ENCODE measurements at places on chromosomes 4 and X.
A peak's percentile ranks its signal among the peaks of the same experiment; 100 is the strongest.

- no peak for DNase-seq
These were observed 105.8 kb downstream of the CHIC1 start for GRCh38 chrX:73668779-73669178.

- no peak for DNase-seq
These were observed 188.8 kb downstream of the GPAT3 start for GRCh38 chr4:83724485-83725335.

- DNase-seq: no peak
These were observed 51.7 kb upstream of the PDLIM3 start for GRCh38 chr4:185587030-185587426.

GRCh38 chr4:25252230-25253070, 18.6 kb downstream of the PI4K2B start:
- no peak for DNase-seq

DNA sequence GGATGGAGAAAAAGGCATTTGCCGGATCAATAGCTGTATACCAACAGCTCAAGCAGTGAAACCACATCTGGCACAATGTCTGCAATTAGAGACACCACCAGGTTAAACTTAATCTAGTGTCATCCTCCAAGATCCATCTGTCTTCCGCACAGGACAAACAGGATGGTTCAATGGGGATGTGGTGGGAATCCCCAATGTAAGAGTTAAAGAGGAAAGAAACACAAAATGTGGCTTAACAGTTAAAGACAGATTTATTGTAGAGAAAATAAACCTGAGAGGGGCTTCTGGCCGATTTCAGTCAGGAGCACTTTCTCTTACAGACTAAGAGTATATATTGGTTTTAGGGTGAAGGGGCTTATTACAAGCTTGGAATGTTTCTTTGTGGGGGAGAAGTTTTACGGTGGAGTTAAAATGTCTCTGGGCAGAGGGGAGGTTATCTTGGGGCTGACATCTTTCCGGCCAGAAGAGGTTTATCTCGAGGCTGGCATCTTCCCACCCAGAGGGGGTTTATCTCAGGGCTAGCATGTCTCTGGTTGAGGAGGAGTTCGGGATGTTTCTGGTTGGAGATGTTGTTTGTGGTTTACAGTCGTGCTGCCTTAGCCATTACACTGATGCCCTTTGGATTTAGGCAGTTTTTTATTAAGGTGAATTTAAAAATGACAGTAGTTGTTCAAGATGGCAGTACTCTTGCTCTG, 61.7 kb downstream of the KANTR start:
- no peak for DNase-seq

- DNase-seq: no peak
These were observed 46.7 kb upstream of the PUDP start for GRCh38 chrX:7194606-7195005.

GRCh38 chr4:65599340-65599739, 70.9 kb downstream of the EPHA5 start:
- DNase-seq: no peak

DNA sequence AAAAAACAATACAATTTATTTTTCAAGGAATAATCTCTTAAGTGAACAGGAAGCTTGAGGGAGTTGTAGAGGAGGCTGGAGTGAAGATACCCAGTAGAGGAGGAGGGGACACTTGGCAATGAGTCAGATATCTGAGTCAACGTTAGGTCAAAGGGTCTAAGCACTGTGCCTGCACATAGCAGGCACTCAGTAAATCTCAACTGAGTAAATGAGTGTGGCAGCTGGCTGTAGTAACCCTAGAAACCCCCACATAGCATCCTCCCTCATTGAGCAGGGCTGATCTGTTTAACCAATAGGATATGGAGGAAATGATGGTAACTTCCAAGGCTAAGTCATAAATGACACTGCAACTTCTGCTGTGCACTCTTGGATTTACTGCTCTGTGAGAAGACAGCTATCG, 186.0 kb upstream of the FAM241A start:
- peak; percentile 42 for DNase-seq

GRCh38 chrX:44971674-44972073, 98.7 kb downstream of the KDM6A start:
- DNase-seq: no peak

DNA sequence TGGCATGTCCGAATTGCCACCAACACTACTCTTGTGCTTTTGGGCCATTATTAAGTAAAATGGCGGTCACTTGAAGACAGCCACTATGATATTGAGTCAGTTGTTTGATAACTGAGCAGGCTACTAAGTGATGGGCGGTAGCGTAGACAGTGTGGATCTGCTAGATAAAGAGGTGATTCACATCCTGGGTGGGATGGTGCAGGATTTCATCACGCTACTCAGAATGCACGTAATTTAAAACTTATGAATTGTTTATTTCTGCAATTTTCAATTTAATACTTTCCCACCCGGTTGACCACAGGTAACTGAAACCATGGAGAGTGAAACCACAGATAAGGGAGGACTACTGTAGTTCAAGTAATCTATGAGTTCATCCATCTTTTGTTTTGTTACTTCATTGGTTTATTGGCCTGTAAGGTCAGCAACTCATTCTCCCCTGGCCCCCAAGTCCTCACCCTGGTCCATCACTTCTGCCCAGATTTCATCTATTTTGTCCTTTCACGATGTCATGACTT, 2.9 kb downstream of the ARAF start:
- DNase-seq: no peak

Measured in epithelial cell of proximal tubule (primary cell).